NCI-H1048 (cell line): ENCODE measurements at places on chromosomes 5 and 9.

- DNase-seq = no peak
These were observed 144.8 kb downstream of the SH3GL2 start for GRCh38 chr9:17723656-17724055.

GRCh38 chr9:129230302-129230701 is 52.2 kb upstream of the IER5L start:
- no peak for DNase-seq

- DNase-seq = no peak
These were observed 5.6 kb downstream of the ENTREP1 start for GRCh38 chr9:69330580-69330979.

DNA sequence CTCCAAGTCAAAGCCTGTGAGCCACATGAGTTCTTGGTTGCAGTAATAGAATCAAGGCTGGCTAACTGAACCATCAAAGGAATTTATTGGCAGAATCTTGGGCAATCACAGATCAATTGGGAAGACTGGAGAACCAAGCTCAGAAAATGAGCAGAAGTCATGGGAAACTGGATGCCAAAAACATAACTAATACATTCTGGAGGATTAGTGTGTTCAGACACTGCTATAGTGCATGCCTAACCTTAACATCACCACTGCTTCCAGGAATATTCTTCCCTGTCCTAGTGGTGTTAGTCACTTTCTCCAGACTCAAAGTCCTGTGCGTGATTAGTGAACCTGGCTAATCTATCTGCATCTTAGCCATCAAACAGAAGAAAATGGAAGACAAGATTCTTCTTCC is 843.7 kb downstream of the EFNA5 start:
- no peak for DNase-seq

DNA sequence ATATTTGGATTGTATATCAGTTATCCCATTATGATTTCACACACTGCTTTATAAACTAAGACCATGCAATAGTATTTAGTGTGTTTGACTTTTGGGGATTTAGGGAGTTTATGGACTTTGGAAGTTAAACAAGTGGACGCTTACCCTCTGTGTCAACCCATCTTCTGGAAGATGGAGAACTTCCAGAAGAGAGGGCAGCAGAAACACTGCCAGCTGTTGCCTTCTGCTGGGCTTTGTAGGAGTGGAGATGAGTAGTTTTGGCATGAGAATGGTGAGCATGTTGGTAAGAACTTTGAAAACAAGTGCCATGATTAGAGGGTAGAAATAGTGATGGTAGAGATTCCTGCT is 2.2 kb downstream of the DNAJC25 start:
- DNase-seq = no peak
